NCI-H1105 (cell line): ENCODE measurements at places on chromosomes 3 and 15.
A peak's percentile ranks its signal among the peaks of the same experiment; 100 is the strongest.

- DNase-seq = no peak
Observed at GRCh38 chr3:134904776-134905646, 110.0 kb downstream of the EPHB1 start.

DNA sequence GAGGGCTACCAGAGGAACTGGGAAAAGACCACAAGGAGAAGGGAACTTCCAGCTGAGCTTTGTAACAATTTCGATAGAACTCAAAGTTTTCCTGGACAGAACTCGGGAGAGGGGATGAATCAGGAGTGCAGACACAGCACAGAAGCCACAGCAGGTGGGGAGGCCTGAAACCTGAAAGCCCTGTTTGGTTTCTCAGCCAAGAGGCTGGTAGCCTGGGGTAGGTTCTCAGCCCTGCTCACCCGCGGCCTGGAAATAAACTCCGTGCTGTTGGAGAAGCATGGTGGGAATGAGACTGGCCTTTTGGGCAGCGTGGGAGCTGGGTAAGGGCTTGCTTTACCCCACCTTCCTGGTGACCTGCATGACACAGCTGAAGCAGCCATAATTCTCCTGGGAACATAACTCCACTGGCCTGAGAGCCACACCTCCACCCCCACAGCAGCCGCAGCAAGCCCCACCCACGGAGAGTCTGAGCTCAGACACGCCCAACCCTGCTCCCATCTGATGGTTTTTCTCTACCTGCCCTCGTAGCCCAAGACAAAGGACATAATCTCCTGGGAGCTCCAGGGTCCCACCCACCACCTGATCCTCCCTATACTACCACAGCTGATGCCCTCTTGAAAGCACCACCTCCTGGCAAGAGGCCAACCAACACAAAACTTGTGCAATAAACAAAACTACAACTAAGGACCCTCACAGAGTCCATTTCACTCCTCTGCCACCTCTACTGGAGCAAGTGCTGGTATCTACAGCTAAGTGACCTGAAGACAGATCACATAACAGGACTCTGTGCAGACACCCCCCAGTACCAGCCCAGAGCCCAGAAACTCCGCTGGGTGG is 52.5 kb upstream of the CHRM5 start:
- no peak for DNase-seq

- no peak for DNase-seq
Observed at GRCh38 chr3:25870452-25870851, 80.6 kb downstream of the OXSM start.

- DNase-seq = no peak
Observed at GRCh38 chr3:25362118-25362517, 65.9 kb upstream of the RARB start.

DNA sequence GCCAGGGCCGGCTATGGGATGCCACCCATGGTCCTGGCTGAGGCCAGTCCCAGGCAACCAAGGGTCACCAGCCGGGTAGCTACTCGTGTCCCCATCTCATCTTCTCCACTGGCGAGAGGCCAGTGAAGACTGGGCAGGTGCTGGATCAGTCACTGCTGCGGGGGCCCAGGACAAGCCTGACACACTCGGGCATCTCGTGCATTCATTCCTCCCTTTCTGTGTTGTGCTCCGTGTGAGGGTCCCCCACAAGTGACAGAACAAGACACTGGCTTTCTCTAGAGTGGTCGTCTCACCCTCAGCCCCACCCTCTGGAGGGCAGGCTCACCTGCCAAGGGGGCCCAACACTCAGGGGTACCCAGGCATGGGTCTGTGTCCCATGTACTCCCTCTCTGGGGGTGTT is 48.4 kb downstream of the ROPN1B start:
- DNase-seq = no peak

- DNase-seq = no peak
Observed at GRCh38 chr15:55126111-55126510, 70.6 kb downstream of the RSL24D1 start.

DNA sequence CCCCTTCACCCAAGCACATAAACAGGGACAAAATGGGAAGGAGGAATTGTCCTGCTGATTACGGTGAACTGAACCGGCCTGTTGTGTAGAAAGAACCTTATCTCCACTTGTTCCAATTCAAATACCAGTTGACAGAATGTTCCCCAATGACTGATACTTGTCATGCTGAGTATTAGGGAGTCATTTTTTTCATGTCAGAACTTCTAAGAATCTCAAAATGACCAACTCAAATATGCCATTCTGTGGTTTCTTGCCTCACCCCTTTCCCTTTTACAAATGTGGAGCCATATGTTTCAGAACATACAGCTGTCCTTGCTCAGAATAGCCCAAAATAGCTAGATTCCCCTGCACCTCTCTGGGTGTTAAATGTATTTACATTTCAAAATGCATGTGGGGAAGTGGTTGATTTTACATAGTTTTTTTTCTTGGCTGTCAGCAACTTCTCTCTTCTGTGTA is 405.9 kb upstream of the TBL1XR1 start:
- no peak for DNase-seq

- DNase-seq = no peak
Observed at GRCh38 chr3:50089609-50089945, 858 bp downstream of the RBM5 start.

- DNase-seq = no peak
Observed at GRCh38 chr3:179027326-179027900, 44.2 kb downstream of the ZMAT3 start.

- no peak for DNase-seq
Observed at GRCh38 chr3:64890006-64890405, 202.2 kb upstream of the ADAMTS9 start.

- DNase-seq = no peak
Observed at GRCh38 chr15:46671336-46671735, 1036.5 kb downstream of the SQOR start.

GRCh38 chr15:94704421-94704820 is 473.1 kb downstream of the MCTP2 start:
- no peak for DNase-seq

DNA sequence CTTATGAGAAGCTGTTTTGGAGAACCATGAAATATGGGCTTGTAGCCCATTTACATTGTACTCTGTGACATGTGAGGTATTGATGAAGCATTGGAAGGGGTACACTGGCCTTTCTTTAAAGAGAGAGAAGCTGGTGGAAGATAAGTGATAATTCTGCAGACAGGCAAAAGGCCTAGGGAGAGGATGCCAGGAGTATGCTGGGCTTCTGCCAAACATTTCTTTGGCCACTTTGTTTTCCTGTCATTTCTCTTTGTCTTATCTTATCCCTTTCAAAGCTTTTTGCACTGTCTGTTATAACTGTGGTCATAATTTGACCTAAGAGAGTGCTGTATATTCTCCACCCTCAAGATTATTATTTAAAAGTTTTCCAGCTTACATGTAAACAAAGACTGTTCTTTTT is 109.6 kb upstream of the SEMA6D start:
- DNase-seq = no peak

DNA sequence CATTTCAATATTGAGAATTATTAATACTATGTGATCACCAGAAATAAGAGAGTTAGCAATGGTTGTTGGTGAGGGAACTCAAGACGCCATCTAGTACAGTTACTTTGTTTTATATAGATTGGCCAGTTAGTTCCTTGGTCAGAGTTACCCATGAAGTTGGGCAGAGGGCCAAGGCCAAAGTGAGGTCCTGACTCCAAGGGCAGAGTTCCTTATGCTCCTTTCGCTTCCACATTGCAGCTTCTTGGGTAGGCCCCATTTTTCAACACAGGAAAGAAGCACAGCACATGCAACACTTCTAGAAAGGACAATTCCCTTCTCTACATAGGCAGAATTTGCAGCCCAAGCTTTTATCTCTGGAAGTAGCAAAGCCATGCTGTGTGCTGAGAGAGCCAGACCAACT is 178.6 kb downstream of the KCNAB1 start:
- no peak for DNase-seq

DNA sequence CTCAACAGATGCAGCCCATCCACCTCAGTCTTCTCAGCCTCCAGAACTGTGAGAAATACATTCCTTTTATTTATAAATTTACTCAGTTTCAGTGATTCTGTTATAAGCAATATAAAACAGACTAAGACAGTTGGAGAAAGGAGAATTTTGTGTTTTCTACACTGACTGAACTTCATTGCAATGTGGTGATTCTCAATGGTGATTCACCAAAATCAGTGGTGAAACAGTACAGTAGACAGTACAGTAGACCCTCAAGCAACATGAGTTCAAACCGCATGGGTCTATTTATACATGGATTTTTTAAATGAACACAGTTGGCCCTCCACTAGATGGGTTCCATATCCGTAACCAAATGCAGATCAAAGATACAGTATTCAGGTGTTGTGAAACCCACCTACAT is 403.1 kb upstream of the TGFBR2 start:
- no peak for DNase-seq

GRCh38 chr3:42697289-42698051 is 5.1 kb downstream of the HHATL start:
- no peak for DNase-seq

GRCh38 chr3:168030577-168030976 is 65.1 kb downstream of the GOLIM4 start:
- DNase-seq = peak; percentile 60

- DNase-seq = no peak
Observed at GRCh38 chr15:101024073-101024695, 105.0 kb downstream of the LRRK1 start.

- DNase-seq = no peak
Observed at GRCh38 chr3:100941451-100941850, 51.8 kb downstream of the ABI3BP start.

- no peak for DNase-seq
Observed at GRCh38 chr15:98790270-98790669, 141.9 kb downstream of the IGF1R start.
